ENCODE measurements at places on chromosomes 4 and X.

DNA sequence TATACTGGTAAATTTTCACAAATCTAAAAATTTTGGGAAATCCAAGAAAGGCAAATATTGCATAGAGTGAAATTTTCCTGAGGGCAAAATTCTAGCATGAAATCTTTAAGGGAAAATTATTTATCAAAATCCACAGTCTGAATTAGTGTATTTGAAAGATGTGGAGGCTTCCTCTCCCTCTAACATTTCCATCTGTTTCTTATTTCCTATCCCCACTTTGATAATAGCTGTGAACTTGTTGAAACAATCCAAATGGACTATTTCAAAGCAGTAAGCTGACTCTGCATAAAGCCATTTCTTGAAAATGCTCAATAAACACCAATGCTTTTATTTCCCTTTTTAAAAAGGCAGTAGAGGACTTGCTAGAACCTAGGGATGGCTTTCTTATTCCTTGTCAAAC lies 107.3 kb upstream of the PABPC4L start:
- DNase-seq, result no peak

- no peak for DNase-seq
Observed at GRCh38 chr4:150240011-150240410, 161.8 kb downstream of the DCLK2 start.

DNA sequence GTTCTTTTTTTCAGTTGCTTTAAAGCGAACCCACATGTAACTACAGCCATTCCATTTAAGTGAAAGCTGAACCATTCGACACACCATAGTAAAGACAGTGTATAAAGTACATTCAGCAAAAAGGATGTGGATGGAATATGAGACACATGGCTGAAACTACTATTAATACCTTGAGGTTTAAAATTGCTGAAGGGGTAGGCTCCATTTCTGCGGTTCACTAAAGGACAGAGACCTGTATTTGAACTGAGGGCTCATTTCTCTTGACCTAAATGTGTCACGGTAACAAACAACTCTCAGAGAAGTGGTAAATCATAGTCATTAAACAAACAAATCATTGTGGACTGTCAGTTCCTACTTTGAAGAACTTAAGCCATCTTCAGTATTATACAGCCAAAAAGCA lies 1085.6 kb upstream of the TENM3 start:
- no peak for DNase-seq

GRCh38 chrX:101552714-101553113 lies 2.4 kb downstream of the ARMCX1 start:
- no peak for DNase-seq

- DNase-seq, result no peak
Observed at GRCh38 chr4:52510939-52511565, 148.0 kb downstream of the USP46 start.

DNA sequence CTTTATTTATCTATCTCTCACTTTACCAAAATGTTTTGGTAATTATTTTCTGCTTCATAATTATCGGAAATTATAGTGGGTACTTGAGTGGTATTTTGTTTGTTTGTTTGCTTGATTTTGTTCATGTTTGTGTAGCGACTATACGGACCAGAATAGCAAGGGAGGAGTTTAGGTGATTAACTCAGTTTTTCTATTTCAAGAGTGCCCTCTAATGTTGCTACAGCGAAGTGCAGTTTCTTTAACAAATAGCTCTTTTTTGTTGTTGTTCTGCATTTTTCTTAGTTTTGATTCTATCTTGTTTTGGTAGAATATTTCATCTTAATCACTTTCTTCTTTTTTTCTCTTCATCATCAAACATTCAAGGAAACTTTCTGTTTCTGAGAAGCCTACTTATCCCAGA lies 40.8 kb upstream of the QRFPR start:
- no peak for DNase-seq

DNA sequence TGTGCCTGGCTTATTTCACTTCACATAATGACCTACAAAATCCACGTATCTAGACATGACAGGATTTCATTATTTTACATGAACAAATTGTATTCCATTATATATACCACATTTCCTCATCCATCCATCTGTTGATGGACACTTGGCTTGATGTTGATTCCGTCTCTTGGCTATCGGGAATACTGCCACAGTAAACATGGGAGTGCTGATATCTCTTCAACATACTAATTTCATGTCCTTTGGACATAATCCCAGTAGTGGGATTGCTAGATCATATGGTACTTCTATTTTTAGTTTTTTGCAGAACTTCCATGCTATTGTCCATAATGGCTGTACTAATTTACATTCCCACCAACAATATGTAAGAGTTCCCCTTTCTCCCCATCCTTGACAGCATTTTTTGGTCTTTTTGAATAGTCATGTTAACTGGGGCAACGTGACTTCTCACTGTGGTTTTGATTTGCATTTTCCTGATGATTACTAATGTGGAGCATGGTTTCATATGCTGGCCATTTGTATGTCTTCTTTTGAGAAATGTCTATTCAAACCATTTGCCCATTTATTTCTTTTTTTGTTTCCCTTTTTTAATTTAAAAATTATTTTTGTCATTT lies 68.9 kb downstream of the HTRA3 start:
- DNase-seq, result no peak
